Stimulated activated CD4-positive, alpha-beta T cell treated with anti-CD3 and anti-CD28 coated beads, Interleukin-1b, Interleukin-23, amount 100 ng/mL, for 48 hours (primary cell): ENCODE measurements at places on chromosomes 7 and 10.

- peak; percentile 51 for DNase-seq
These were observed 25.2 kb downstream of the GET4 start for GRCh38 chr7:901388-902154.

- DNase-seq: no peak
These were observed 38.4 kb downstream of the SVIL start for GRCh38 chr10:29596356-29596755.

- no peak for DNase-seq
These were observed 90.2 kb downstream of the IPMK start for GRCh38 chr10:58177362-58177947.

DNA sequence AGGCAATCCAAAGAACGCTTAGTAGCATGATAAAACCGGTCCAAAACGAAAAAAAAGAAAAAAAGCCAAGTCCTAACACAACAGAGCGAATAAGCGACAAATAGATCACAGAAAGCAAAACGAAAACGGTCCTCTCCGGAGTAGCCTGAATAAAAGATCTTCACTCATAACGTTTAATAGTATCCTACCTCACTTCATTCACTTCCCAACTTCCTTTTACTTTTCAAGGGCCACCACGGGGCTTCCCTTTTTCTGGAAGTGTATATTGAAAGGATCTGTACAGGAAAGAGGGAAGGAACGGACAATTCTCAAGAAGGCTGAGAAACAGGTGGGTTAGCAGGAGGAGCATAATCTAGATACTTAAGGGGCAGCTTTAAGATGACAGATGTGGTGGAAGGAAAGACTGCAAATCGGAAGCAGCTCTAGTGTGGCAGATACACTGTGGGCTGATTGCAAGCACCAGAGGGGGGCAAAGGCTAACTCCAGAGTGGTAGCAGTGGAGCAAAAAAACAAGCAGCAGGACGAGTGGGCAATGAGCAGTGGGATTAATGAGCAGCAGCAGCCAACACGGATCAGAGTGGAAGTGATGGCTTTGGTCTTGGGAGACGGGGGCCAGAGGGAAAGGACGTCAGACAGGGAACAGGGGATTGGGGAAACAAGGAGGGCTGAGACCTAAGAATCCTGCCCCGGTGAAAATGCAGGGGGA is 866 bp downstream of the CNOT4 start:
- peak; percentile 22 for DNase-seq

DNA sequence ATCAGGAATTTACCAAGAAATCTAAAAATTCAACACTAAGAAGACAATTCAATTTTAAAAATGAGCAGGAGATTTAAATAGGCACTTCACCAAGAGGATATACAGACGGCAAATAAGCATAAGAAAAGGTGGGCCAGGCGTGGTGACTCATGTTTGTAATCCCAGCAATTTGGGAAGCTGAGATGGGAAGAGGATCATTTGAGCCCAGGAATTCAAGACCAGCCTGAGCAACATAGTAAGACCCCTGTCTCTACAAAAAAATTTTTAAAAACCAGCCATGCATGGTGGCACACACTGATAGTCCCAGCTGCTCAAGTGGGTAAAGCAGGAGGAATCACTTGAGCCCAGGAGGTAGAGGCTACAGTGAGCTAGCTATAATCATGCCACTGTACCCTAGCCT is 3.5 kb upstream of the AKR1D1 start:
- no peak for DNase-seq

DNA sequence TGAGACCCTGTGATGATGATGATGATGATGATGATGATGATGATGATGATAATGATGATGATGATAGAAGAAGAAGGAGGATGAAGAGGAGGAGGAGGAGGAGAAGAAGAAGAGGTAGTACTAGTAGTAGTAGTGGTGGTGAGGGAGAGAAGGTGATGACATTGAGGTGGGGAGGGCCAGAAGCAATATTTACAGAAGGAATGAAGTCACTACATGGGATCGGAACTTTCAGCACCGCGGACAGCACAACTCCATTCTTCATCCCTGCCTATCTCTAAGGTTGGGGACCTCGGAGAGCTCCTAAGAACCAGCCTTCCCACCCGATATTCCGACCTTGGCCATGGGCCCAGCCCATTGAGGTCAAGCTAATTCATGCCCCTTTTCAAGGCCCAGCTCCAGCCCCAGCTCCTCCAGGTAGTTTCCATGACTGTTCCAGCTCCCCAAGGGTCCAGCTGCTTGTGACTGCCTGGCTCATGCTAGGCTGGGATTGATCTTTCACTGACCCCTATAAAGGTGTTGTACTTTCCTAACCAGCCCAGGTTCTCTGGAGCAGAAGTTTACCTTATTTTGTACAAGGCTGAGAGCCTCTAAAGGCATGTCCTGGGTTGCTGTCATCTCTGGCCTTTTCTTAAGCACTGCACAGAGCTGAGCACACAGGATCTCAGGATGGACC is 10.3 kb downstream of the CRHR2 start:
- DNase-seq: no peak

DNA sequence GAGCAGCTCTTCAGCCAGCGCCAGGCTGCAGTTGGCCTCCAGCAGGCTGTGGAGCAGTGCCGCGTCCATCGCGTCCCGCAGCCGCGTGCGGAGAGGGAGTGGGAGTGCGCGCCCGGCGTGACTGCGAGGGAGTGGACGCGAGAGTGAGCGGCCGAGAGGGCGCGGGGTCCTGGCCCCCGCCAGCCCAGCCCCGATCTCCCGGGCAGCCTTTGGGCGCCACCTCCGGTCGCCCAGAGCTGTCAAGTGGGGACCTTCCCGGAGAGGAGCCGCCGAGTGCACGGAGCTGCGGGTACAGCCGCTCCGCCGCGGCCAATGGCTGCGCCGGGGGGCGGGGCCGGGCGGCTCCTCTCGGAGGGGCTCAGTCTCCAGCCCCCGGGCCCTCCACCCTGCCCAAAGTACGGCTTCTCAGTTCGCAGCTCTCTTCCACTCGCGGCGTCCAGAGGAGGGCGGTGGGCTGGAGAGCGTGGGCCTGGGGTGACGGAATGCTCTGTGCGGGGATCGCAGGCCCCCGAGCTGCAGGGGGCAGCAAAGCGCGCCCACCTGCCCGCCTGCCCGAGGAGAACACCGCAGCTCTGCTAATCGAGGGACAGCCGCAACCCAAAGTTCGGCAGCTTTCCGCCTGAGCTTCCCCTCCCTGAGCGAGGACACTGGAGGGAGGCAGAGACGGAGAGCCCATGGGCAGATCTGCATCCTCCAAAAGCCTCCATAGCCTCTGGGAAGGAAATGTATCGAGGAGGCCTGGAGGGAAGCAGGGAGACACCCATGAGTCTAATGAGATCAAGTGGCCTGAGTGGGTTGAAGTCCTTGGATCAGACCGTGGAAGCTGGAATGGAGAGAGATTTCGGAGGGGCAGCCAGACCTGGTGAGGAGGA is at the start of gene CRHR2:
CRHR2 (minus strand) TSS at position 245 of the 872 bp plus-strand sequence; CDS start at position 69, 176 bp downstream.
- DNase-seq: peak; percentile 22

GRCh38 chr10:76628801-76629200 is 1008.8 kb downstream of the KCNMA1 start:
- no peak for DNase-seq

- no peak for DNase-seq
These were observed 321.9 kb downstream of the PTPRN2 start for GRCh38 chr7:158265743-158266080.

DNA sequence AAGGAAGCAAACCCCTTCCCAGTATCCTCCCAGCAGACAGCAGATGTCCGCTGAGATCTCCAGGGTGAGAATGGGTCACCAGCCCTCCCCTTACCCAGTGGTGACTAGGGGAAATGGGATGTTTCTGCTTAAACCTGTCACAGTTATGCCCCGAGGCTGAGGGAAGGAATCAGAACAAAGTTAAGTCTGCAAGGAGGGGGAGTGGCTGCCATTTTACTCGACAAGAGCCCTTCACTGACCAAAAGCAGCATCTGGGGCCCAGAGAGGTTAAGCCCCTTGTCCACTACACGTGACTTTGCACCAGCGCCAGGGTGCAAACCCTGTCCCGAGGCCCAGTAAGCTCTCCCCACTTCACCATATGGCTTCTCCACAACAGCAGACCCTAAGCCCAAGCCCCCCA is 4.6 kb upstream of the NANOS1 start:
- DNase-seq: no peak

DNA sequence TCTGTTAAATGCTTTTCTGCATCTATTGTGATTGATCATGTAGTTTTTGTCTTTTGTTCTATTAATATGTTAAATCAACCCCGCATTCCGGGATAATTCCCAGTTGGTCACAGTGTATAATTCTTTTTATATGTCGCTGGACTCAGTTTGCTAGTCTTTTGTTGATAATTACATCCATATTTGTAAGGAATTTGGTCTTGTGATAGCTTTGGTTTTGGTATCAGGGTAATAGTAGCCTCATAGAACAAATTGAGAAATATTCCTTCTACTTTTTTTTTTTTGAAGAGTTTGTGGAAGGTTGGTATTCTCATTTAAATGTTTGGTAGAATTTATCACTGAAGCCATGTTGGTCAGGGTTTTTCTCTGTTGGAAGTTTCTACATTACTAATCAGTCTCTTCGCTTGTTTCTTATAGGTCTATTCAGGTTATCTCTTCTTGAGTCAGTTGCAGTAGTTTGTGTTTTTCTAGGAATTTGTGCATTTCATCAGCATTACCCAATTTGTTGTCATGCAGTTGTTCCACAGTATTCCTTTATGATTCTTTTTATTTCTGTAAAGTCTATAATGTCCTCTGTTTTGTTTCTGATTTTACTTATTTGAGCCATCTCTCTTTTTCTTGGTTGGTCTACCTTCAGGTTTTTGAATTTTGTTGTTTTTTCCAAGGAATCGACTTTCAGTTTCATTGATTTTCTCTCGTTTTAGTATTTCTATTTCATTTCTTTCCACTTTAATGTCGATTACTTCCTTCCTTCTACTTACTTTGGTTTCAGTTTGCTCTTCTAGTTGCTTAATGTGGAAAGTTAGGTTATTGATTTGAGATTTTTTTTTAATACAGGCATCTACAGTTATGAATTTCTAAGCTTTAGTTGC is 64.6 kb upstream of the GJD4 start:
- DNase-seq: no peak

- DNase-seq: no peak
These were observed 30.3 kb upstream of the CCSER2 start for GRCh38 chr10:84298057-84298456.

GRCh38 chr10:70737250-70737649 is 47.9 kb downstream of the TBATA start:
- DNase-seq: no peak

DNA sequence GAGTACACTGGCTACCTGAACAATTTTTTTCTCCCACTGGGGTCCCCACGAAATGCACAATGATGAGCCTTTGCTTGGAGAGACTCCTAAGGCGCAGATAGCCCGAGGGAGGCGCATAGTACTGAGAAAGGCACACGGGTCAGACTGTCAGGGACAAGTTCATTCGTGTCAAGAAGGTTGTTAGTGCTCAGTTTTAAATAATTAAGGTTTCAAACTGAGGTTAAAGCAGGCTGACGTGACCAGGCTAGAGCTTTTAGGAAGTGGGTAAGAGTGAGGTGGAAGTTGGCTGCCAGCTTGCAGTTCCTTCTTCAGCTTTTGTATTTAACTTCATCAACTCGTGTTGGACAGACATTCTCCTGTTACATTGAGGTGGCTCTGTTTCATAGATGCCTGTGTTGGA is 31.6 kb downstream of the RBM33 start:
- no peak for DNase-seq

- DNase-seq: no peak
These were observed 26.4 kb downstream of the ARL4A start for GRCh38 chr7:12713625-12714378.

DNA sequence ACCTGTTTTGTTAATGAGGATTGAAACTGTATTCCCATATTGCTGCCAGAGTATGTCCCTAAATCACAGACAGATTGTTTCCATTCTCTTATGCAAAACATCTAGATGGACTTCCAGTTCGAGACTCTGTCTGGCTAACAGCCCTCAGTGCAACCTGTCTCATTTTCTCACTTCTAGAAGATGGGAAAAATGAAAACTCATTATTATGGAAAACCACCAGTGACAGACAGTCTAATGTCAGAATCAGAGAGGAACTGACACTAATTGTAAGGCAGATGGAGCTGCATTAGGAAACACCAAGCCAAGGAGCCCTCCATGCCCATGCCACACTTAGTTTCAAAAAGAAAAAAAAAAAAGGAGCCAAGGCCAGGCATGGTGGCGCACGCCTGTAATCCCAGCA is 61.6 kb downstream of the NPSR1 start:
- DNase-seq: no peak

DNA sequence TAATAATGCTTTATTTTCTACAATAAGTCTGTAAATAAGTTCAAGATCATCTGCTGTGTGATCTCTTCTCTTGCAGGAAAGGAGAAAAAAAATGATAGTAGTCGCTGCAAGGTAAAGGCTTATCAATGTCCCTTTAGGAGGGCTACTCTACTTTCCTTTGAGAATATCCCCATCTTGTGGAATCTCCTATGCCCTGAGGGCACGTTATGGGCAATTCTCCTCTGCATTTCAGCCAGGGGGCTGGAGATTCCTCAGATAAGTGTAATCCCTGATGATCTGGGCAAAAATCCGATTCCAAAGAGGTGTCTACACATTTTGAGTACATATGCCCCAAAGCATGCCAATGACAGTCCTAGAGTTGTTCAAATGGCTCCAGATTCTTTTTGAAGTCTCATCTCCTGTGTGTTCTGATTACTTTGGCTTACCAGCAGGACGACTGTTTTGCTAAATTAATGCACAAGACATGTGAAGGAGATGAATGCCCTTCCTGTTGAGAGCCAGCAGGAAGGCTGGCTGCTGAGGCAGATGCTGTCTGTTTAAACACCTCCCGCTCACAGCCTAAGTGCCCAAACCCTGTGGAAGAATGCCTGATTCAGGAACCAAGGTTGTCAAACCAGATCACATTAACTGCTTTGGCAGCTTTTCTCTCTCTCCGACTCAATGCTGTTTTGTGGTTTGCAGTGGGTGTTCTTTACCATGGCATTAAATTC is 171.2 kb upstream of the COL1A2 start:
- DNase-seq: no peak

- no peak for DNase-seq
These were observed 219.5 kb upstream of the CSTF2T start for GRCh38 chr10:51918884-51919325.

DNA sequence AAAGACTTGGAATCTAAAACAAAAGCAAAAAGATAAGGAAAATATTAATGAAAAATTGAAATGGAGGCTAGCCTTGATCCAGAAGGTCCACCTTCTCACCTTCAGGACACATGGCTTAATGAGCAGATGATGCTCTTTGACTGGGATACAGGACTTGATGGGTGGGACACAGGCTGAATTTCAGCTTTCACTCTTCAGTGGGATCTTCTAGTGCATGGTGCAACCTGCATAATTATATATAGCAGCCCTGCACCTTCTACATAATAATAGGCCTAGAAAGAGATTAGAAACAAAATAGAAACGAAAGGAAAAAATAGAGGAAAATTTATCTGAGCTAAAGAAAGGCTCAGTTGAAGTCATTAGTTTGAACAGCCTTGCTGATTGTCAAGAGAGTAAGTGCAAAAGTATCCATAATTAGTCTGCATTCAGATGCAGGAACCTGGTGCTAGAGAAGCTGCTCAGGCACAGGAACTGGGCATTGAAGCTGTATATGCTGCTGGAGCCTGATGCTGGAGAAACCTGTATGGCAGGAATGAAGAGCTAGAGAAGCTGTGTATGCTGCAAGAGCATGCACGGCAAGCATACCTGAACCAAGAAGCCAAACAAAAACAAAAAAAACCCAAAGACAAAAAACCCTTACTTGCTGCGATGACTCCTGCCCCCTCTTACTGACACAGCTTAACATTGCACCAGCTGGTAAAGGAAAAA is 19.4 kb downstream of the MKLN1 start:
- no peak for DNase-seq

- no peak for DNase-seq
These were observed 182.1 kb downstream of the NEBL start for GRCh38 chr10:20714979-20715378.
